GM12878 (cell line): ENCODE measurements at places on chromosomes 5 and 9. TPM values are rescaled to one million over a fixed set of nuclear protein-coding genes. Genes with fewer than 3 reads are reported as not detected.
A peak's percentile ranks its signal among the peaks of the same experiment; 100 is the strongest.

DNA sequence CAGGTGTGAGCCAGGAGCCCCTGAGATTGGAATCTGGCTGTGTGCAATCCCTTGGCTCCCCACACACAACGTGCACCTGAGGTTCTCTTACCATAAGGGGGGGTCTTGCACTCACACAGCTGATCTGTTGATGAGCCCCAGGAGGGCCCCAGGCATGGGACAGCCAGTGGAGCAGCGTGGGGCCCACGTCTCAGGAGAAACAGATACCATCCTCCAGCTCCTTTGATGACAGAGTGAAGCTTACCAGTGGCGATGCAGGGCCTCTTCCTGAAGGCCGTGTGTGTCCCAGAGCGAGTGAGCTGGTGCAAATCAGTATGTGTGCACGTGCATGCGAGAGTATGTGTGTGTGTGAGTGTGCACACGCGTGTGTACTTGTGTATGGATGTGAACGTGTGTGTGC lies 287.4 kb downstream of the IRX1 start:
- no peaks in the 10 kb centered on the region for H3K27me3 ChIP-seq
- DNase-seq = no peak
- no peaks in the 10 kb centered on the region for H3K36me3 ChIP-seq
- H3K4me3 ChIP-seq = no peak overlapping the region
- no peak overlapping the region for H3K27ac ChIP-seq

DNA sequence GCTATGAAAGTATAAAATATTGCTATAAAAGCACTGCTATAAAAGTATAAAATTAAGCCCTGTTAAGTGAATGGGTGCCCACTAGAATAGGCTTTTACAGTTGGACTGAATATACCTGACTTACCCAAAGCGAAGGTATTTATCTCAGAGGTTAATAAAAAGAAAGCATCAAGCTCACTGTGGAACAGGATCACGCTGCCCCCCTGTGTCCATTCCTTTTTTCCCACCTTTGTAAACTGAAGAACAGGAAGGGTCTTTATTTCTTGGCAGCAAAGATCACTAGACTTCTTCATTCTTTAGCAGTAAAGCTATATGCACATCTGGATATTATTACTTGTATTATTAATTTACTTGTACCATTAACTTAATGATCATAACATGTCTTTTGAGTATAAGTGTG lies 22.1 kb upstream of the PLPP6 start:
- H3K27me3 ChIP-seq = no peaks in the 10 kb centered on the region
- DNase-seq = no peak
- H3K36me3 ChIP-seq = no peaks in the 10 kb centered on the region
- H3K4me1 ChIP-seq = no peaks in the 10 kb centered on the region
- no peak overlapping the region for H3K27ac ChIP-seq

GRCh38 chr5:98793223-98793622 lies 19.8 kb downstream of the RGMB start:
- H3K4me3 ChIP-seq = no peak overlapping the region
- DNase-seq = no peak
- H3K27ac ChIP-seq = no peak overlapping the region
- no peaks in the 10 kb centered on the region for H3K27me3 ChIP-seq
- no peaks in the 10 kb centered on the region for H3K4me1 ChIP-seq

DNA sequence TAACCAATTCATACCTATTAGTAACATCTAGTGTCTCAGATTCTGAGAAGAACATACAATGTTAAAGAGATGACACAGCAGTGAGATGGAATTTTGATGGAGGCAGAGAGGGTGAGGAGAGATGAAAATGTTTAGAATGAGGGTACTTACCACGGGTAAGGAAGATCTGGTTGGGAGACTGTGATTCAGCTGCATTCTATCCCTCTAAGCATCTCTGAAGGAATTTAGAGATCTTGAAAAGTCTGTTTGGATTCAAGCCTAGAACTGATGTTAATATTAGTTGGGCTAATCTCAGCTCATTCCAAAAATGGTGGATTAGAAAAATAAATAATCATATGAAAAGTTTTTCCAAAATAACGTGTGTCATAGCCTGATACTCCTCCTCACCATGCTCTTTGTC lies 191.5 kb upstream of the CLINT1 start:
- H3K27me3 ChIP-seq = no peaks in the 10 kb centered on the region
- no peak for DNase-seq
- H3K4me3 ChIP-seq = no peak overlapping the region
- no peaks in the 10 kb centered on the region for H3K4me1 ChIP-seq
- no peak overlapping the region for H3K27ac ChIP-seq

DNA sequence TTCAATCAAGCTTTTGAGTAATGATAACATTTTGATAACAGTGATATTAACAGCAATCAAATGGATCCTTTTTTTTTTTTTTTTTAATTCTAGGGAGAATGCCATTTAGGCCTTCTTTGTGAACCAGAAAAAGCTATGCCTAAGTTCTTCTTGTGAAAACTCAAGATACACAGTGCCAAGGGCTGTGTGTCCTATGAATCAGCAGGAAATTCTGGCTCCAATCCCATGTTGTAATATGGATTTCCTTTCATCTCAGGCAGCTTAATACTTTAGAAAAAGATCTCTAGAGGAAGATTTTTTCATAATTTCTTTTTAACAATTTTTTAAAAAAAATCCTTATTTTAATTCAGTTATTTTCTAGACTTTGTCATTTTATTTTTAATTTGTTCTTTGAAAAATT lies 96.1 kb downstream of the NUDT12 start:
- H3K4me1 ChIP-seq = no peaks in the 10 kb centered on the region
- no peaks in the 10 kb centered on the region for H3K36me3 ChIP-seq
- H3K27me3 ChIP-seq = no peaks in the 10 kb centered on the region
- DNase-seq = no peak
- H3K4me3 ChIP-seq = no peak overlapping the region
- no peak overlapping the region for H3K27ac ChIP-seq

GRCh38 chr9:120542701-120543490 lies 37.1 kb downstream of the CDK5RAP2 start:
- no peak overlapping the region for H3K27ac ChIP-seq
- H3K4me1 ChIP-seq = no peaks in the 10 kb centered on the region
- no peak for DNase-seq
- peaks cover 11% of the 10 kb centered on the region for H3K36me3 ChIP-seq
- H3K4me3 ChIP-seq = no peak overlapping the region

DNA sequence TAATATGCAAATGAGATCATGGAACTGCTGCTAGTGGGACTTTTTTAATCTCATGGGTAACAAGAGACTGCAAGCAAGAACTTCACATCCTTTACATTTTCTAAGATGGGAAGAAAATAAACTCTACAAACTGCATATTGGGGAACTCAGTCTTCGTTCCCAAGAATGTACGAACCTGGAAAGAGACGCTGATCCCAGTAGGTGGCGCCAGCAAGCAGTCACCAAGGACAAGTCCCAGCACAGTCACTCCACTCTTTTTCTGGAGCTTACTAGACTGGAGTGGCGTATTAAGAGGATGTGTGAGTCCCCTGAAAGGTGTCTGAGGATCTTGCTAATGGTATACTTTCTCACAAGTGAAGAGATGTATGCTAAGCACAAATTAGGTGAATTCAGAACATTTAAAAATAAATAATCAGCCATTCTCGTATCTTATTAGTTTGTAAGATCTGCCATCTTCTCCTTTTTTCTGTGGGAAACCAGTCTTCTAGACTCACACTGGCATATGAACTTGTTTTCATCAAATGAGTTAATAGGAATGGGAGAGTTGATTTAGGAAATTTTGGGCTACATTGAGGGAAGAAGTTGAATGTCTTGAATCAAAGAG lies 16.0 kb upstream of the PUM3 start:
- H3K27me3 ChIP-seq = no peaks in the 10 kb centered on the region
- no peak overlapping the region for H3K4me3 ChIP-seq
- no peak for DNase-seq
- H3K4me1 ChIP-seq = no peaks in the 10 kb centered on the region
- H3K36me3 ChIP-seq = no peaks in the 10 kb centered on the region

The NKD2 gene
- total RNA-seq = 0.13 and 0.26 TPM in 2 replicates

GRCh38 chr9:131394464-131395156 lies 724 bp downstream of the PRRC2B start:
- H3K4me1 ChIP-seq = peaks cover 25% of the 10 kb centered on the region
- no peak for DNase-seq
- peak overlapping the region; percentile 79 for H3K4me3 ChIP-seq
- no peaks in the 10 kb centered on the region for H3K36me3 ChIP-seq

DNA sequence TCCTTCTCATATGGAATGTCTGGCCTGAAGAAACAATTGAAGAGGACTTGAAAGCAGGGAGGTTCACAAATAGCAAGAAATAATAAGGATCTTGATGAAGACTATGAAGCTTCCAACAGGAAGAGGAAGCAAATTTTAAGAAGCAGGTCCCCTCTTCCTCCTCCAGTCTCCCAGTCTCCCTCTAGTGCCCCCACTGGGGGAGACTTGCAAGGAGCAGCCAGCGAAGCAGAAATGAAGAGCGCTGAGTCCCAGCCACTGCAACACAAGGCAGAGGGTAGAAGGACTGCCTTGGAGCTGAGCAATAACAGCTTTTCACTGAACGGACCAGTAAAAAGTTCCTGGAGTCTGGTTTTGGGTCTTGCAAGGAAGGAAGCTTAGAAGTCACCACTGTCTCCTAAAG lies 32.6 kb upstream of the ACO1 start:
- no peak overlapping the region for H3K4me3 ChIP-seq
- no peaks in the 10 kb centered on the region for H3K36me3 ChIP-seq

The SV2C gene
- total RNA-seq = 1.1 TPM in 2 replicates

The RAPGEF6 gene
- 18.5 and 19.5 TPM in 2 replicates for total RNA-seq

The ZFYVE16 gene
- 9.2 and 12.4 TPM in 2 replicates for total RNA-seq

DNA sequence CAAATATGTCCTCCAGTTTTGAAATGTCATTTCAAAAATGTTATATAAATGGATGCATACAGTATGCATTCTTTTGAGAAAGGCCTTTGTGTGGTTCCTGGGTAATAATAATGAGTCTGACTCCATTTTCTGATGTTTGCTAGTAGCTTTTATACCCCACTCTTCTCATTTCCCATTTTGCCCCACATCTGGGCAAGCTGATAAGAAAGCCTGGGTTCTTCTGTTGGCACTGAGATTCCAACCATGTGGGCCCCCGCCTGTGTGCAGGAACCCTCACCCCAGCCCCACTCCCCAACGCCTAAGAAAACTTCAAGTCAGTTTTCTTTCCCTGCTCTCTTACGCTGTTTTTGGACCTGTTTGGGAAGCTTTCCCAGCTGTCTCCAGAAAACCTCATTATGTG lies 89.4 kb downstream of the SNX18 start:
- no peaks in the 10 kb centered on the region for H3K36me3 ChIP-seq
- peaks cover 6% of the 10 kb centered on the region for H3K4me1 ChIP-seq
- no peak overlapping the region for H3K27ac ChIP-seq
- H3K27me3 ChIP-seq = no peaks in the 10 kb centered on the region
- no peak for DNase-seq

The PTGDS gene
- not detected in 2 replicates for total RNA-seq

- H3K27me3 ChIP-seq = peaks cover 7% of the 10 kb centered on the region; the same call in 1 of the 2 replicates
- H3K4me3 ChIP-seq = no peak overlapping the region
- peaks cover 9% of the 10 kb centered on the region for H3K4me1 ChIP-seq
- no peak for DNase-seq
- no peaks in the 10 kb centered on the region for H3K36me3 ChIP-seq
- no peak overlapping the region for H3K27ac ChIP-seq
Measured at GRCh38 chr5:32504989-32505596, 60.6 kb upstream of the ZFR start.

The ZNG1F gene
- total RNA-seq = 7.8 and 13.0 TPM in 2 replicates

DNA sequence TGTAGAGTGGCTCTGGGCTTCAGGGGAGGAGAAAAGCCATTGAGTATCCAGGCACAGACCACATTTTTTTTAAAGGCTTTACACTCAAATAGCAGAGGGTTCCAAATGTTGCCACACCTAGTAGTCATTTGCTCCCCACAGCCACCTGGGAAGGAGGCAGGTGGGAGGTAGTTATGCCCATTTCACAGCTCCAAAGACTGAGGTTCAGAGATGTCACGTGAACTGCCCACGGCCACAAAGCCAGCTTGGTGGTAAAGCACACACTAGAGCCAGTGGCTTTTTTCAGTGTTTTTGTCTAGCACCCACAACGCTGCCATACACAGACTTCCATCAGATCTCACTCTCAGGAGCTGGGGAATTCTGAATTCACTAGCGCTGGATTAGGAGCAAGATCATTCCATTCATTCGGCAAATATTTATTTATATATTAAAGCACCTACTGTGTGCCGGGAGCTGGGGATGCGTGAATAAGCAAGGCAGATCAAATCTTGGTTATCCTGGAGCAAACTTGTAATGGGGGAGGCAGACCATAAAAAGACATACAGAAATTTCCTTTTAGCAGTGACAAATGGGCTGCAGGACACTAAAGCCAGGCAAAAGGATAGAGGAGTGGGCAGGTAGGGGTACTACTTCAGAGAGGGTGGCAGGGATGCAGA lies 7.4 kb downstream of the WHRN start:
- no peak overlapping the region for H3K4me3 ChIP-seq
- no peak for DNase-seq
- no peaks in the 10 kb centered on the region for H3K36me3 ChIP-seq
- no peak overlapping the region for H3K27ac ChIP-seq
- no peaks in the 10 kb centered on the region; the same call in 1 of the 2 replicates for H3K4me1 ChIP-seq

GRCh38 chr9:133819923-133820322 lies 81.8 kb upstream of the SARDH start:
- peaks cover 37% of the 10 kb centered on the region for H3K4me1 ChIP-seq
- no peaks in the 10 kb centered on the region for H3K27me3 ChIP-seq
- H3K36me3 ChIP-seq = peaks cover 8% of the 10 kb centered on the region; the same call in 1 of the 2 replicates
- H3K27ac ChIP-seq = no peak overlapping the region

- no peak overlapping the region for H3K27ac ChIP-seq
- H3K4me1 ChIP-seq = no peaks in the 10 kb centered on the region
- no peaks in the 10 kb centered on the region; the same call in none of the 2 replicates for H3K27me3 ChIP-seq
- no peak overlapping the region for H3K4me3 ChIP-seq
Measured at GRCh38 chr5:178337334-178337741, 104.7 kb upstream of the PHYKPL start.

The CDH18 gene
- not detected in 2 replicates for total RNA-seq

GRCh38 chr5:72817671-72818266 lies 1.3 kb downstream of the TNPO1 start:
- H3K4me3 ChIP-seq = peak overlapping the region; percentile 64
- H3K27me3 ChIP-seq = no peaks in the 10 kb centered on the region
- H3K27ac ChIP-seq = peak overlapping the region; percentile 91
- H3K36me3 ChIP-seq = no peaks in the 10 kb centered on the region
